ENCODE measurements at places on chromosomes 1 and 21. TPM values are rescaled to one million over a fixed set of nuclear protein-coding genes. Genes with fewer than 3 reads are reported as not detected.

- DNase-seq: no peak
These were observed 34.8 kb upstream of the HSD3B1 start for GRCh38 chr1:119472080-119472818.

DNA sequence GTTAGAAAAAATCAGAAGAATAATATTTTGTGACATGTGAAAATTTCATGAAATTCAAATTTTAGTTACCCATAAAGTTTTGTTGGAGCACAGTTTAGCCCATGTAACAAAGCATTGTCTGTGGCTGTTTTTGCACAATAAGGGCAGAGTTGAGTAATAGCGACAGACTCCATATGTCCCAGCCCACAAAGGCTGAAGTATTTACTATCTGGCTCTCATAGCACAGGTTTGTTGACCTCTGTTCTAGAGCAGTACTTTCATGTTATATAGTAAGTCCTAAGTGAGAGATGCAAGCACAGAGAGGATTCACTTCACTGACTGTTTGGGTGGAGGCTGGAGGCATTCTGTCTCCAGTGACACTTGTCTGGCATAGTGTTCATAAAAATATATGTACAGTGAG, 6.8 kb downstream of the LAMC1 start:
- peak; percentile 62 for DNase-seq

Gene MCOLN3
- total RNA-seq: 2.1 TPM

DNA sequence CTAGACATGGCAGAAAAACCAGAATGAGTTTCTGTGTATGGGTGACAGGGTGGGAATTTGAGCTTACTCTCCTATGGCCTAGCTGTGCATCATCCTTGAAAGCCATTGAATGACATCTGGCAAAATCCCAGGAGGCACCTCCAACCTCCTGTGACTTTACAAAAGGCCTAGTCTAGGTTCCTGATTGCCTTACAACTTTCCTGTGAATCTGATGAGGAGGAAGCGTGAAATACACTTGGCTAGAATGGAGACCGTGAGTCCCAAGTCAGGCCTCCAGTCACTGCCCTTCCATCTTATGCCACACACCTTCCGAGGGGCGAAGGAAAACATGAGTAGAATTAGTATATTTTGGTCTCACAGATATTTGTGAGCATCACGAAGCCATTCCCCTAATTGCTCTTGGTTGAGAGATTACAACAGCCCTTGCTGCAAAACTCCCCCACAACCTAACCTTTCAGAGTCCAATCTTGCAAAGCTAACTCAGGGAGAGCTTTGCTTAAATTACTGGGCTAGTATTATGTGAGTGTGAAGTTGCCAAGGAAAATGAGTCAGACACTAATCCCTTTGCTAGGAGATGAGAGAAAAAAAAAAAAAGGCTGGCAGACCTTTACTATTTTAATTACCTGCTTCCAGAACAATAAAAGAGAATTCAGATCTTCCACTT, 36.3 kb upstream of the PAXBP1 start:
- peak; percentile 73 for DNase-seq

- DNase-seq: no peak
These were observed 210.4 kb downstream of the USH2A start for GRCh38 chr1:216212826-216213225.

- no peak for DNase-seq
These were observed 22.8 kb upstream of the SLC45A3 start for GRCh38 chr1:205703072-205703471.

DNA sequence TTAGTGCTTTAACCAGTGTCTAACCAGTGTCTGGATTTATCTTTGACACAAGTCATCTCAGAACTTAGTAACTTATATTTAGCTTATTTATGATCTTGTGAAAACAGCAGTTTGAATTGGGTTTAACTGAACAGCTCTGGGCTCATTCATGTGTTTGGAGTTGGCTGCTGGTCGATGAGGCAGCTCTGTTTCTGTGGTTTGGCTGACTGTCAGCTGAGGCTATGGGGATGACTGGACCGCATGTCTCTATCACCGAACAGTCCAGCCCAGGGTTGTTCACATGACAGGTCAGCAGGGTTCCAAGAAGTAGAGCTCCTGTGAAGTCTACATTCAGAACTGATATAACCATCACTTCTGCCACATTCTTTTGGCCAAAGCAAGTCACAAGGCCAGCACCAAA, 29.1 kb upstream of the C21orf91 start:
- peak; percentile 97 for DNase-seq

- no peak for DNase-seq
These were observed 72.4 kb upstream of the TRAPPC10 start for GRCh38 chr21:43939443-43940328.

DNA sequence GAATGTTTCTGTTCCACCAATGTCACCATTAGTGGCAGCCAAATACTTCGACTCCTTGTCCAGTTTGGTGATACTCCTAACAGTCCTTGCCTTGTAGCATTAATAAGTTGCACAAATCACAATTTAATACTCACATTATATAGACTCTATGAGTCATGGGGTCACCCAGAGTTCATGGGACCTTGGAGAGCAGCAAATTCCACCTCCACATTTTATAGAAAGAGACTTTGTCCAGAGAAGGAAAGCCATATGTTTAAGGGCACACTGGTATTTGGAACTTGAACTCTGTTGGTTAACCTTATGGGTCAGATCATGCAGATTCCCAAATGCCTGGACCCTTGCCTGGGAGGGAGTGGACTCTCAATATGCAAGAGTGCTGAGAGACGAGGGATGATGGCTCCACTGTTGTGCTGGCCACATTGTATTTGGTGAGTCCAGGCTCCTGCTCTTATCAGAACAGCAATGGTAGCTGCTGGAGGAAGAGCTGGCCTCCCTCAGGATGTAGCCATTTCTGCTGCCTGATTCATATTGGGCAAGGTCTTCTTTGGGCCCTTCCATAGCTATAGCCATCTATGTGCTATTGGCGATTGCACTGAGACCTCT, 30.6 kb downstream of the DNAJC6 start:
- DNase-seq: peak; percentile 43

DNA sequence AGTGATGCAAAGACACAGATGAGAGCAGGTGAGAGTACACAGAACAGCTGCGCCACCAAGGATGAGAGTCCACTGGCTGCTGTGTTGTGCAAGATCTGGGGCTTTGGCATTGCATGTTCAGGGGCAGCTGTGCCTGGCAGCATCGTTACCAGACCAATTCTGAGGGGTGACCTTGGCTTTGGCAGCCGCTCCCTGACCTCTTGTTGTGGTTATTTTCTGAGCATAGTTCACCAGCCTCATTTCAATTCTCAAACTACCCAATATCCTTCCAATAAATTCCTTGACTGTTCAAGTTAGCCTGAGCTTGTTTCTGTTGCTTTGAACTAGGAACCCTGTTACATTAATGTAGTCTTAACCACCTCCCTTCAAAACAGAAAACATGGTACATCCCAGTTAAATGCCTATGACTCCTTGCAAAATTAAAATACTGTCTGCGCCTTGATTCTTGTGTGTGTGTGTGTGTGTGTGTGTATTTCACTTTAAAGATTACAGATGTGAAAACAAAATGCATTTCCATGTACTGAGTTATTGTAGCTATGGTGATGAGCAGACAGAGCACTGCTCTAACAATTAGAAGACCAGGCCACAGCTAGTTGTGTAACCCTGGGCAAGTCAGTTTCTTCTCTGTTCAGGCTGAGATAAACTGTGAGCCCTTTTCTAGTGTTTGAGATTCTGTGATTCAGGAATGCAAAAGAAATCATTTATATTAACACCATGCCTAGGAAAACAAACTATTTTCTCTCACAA, 106.3 kb upstream of the GUCA2B start:
- no peak for DNase-seq

Gene SHE
- total RNA-seq: not detected

Gene RGS18
- not detected for total RNA-seq

DNA sequence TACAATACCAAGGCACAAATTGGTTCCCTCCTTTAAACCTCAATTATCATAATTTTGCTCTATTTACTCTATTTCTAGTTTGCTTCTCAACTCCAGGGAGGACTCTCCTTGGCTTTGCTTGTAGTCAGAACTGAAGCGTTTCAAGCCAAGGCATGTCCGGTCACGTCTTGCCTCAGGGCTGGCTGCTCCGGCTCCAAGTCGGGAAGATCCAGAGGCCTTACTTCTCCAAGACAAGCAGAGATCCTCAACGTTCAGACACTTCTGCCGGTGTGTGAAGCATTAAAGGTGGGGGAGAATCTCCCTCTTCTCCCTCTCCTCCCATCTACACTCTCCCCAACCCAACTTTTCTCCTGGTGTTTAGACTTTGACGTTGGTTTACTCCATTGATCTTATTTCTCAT, 7.2 kb upstream of the HHAT start:
- no peak for DNase-seq

GRCh38 chr1:148362626-148363438, 120.3 kb downstream of the PPIAL4G start:
- no peak for DNase-seq

DNA sequence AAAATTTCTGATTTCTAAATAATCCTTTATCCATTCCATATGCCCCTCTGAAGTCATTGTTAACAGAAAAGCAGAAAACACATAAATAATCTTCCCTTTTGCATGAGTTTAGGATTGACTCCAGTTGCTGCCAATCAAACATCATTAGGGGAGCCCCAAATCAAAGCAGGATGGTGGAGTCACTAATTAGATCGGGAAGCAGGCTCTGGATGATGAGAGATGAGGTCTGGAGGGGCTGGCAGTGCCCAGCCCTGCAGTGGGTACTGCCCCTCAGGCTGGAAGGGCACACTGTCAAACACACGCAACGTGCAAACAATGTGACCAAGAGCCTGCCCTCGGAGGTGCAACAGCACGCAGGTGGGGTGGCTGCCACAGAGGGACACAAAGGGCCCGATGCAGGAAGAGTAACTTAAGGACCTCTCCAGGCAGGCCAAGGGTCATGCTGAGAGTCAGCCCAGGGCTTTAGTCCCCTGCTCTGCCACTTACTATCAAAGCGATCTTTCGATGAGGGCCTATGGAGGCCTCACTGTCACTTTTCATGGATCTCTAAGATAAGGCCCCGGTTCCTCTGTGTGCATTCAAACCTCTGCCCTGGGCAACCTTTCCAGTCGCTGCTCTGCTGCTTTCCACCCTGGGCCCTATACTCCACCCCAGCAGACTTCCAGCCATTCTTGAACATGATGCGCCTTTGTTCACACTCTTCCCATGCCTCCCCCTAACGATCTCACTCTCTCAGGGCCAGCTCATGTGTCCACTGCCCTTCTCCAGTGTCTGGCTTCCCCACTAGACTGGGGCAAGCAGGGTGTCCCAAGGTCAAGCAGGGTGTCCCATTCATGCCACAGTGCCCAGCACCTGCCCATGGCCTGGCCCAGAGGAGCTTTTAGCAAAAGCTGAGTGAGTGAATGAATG, 98.9 kb downstream of the DMRTB1 start:
- no peak for DNase-seq

DNA sequence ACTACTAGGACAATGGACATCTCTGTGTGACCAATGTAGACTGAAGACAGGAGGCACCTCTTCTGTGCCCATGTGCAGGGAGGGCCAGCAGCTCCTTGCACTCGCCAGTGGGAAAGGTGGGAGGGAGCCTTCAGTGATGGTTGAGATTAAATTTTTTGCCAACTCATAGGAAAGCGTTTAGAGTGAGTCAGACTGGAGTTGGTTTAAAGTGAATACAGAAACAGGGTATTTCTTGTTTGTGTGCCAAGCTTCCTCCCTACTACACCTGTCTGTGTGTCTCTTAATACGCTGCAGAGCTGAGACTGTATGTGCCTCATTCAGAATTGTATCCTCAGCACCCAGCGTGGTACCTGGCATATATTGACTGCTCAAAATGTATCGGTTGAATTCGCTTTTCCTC, 13.5 kb upstream of the COL16A1 start:
- peak; percentile 77 for DNase-seq

Gene SLC2A5
- total RNA-seq: 7.1 TPM

- DNase-seq: no peak
These were observed 39.5 kb downstream of the MEF2D start for GRCh38 chr1:156461109-156461508.

Gene ZNF683
- not detected for total RNA-seq

GRCh38 chr1:206925106-206925736, 3.5 kb upstream of the FCMR start:
- DNase-seq: no peak

Gene ST6GALNAC3
- 0.05 TPM for total RNA-seq

Gene PGLYRP3
- total RNA-seq: not detected

DNA sequence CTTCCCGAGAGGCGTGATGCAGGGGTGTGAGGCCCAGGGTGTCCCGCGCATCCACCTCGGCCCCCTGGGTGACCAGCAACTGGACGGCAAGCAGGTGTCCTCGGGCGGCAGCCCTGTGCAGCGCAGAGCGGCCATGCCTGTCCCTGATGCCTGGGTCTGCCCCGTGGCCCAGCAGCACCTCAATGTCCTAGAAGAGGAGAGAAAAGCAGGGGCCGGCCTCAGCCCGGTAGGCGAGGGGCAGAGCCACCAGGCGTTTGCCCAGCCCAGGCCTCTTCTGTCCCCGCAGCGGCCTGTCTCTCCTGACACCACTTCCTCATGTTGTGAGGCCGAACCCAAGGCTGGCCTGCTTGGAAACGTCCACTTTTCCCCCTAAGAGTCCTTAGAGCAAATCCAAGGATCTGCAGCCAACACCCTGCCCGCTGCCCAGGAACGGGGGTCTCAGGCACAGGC, 1.7 kb downstream of the ANKRD65 start:
- DNase-seq: no peak

Gene NUDC
- 63.5 TPM for total RNA-seq
